Sciatic nerve (tissue), 2 donors: ENCODE measurements at places on chromosomes 5 and 9.

GRCh38 chr9:2018764-2019558 lies 3.8 kb downstream of the SMARCA2 start:
- DNase-seq: no peak

DNA sequence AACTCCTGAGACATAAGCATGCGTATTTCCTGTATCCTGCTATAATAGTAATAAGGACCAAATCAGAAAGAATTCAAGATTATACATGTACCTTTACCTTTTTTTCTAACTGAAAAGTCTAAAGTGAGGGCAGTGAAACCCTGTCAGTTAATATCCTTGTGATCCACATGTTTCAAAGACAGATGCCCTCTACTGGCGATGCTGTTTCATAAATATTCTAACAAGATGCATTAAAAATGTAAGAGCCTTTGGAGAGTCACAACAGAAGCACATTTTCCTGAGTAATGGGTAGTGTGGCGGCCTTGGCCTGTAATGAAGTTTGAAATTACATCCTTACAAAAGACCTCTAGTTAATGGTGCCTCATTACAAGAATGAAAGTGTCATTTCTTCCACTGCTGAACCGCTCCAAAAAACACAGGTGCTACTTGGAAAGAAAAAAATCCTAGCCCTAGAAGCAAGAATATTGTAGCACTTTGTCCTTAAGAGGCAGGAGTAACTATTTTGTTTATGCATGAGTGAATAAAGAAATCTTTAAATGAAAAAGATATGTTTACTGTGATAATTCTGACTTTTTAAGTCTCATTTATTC lies 232.6 kb downstream of the EPB41L4A start:
- DNase-seq: no peak

DNA sequence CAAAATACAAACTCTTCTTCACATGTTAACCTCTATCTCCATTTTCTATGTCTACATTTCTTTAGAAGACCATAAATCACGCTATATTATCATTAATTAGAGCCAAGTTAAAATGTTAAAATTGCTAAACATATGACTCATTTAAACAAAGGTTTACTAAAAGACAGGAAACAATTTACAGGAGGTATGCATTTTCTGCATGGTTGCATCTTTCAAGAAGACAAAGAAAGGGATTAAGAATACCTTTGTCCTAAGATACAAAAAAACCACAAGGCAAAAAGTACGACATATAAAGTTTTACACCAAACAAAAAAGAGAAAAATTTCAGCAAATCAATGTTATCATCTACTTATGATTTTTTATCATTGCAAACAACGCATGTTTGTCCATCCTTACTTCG lies 324.4 kb downstream of the PDE4D start:
- no peak for DNase-seq

DNA sequence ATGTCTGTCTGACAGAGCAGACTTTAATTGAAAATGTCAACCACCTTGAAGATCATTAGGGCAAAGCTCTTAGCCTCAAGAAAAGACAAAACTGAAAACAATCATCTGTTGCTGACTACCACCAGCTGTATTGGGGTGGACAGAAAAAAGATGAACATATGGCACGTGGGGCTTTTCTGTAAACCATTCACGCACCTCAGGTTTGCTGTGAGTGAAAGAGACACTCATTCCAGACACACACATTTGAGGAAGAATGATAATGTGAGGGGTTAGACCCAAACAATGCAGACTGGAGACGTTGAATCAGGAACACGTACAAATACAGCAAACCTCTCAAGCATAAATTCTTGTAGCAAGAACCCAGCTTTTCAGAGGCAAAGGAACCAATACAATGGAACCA lies 158.7 kb downstream of the EBF1 start:
- DNase-seq: no peak

- DNase-seq: no peak
Measured at GRCh38 chr5:10352430-10353240, 860 bp upstream of the MARCHF6 start.

GRCh38 chr5:167105941-167106340 lies 1185.5 kb upstream of the WWC1 start:
- DNase-seq: no peak

DNA sequence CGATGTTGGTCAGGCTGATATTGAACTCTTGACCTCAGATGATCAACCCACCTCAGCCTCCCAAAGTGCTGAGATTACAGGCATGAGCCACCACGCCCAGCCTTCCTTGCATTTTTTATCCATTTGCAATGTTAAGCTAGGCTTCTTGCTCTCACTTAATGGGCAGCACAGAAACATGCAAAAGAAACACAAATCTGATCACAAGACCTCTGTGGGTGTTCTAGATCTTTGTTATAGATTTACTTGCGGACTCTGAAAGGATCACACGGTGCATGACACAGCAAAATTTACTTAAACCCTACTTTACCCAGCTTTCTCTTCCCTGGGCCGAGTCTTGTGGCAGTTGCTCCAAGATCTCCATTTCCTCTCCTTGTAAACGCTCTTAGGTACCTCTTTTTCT lies 71.3 kb downstream of the PSAT1 start:
- no peak for DNase-seq

GRCh38 chr5:33237471-33237870 lies 203.3 kb upstream of the TARS1 start:
- no peak for DNase-seq

DNA sequence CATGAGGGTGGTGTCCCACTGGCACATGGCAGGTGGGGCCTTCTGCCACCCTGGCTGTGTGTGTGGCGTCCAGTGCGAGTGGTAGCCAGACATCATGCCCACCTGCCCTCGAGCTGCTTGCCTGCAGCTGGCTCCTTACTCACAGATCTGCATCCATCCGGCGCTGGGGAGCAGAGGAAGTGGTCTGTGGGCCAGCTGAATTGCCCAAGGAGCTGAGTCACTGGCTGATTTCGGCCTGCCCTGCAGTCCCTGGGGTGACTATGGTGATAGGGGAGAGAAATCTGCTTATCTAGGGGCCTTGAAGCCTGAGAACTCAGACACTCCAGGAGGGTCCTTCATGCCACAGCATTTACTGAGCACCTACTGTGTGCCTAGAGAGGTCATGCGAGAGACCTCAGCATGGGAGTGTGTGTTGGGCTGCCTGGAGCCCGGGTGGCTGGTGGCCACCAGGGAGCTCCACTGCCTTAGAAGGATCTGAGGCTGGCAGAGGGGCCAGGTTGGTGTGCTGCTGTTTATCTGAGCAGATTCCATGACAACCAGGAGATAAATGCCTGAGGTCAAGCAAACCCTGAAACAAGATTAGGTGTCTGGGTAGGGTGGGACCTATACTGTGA lies 57.1 kb downstream of the SLC22A5 start:
- DNase-seq: peak; percentile 76
